Iris pigment epithelial cell (primary cell): ENCODE measurements at places on chromosomes 4 and X.
A peak's percentile ranks its signal among the peaks of the same experiment; 100 is the strongest.

DNA sequence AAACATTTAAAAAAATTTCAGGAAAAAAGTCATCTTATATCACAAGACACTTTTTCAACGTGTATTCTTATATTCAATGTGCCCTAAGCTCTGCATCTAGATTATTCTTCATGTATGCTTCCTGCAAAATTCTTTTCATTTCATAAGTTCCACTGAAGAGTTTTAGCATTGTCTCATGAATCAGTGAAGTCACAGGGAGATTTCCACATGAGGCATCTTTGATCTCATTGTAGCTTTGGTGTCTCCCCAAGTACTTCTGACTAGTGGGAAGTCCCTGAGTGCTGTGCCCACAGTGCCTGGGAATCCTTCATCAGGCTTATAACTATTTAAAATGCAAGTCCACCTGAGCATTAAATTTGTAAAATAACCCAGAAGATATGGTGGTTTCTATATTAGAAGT is 123.8 kb downstream of the MAD2L1 start:
- DNase-seq, result peak; percentile 21

DNA sequence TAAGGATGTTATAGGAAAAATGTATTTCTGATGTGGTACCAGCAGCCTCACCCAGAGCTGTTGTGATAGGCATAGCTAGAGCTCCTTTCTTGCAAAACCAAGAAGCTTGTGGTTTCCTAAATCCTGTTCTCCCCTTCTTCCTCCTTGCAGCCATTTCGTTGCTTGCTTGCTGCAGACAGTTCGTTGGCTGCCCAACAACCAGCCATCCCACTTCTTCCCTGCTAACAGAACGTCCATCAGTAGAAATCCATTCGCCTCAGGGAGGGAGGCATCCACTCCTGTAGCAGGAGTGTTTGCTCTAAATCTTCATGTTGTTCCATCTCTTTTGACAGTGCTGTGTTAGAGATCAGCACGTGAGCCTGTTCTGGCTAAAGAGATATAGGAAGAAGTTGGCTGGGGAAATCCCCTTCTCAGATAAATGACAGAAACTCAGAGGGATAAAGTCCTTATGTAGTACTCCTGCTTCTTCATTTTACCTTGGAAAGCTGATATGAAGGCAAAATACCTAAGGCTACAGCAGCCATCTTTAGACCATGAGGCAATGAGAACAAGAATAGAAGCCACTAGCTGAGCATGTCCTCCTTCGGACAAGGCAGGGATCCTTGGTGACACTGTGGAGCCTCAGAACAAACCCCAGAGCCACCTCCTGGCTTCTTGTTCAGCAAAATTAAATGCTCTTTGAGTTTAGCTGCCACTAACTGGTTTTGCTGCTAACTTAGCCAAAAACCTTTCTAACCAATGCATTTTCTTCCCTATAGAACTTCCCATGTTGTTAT is 68.4 kb upstream of the RELL1 start:
- no peak for DNase-seq

- DNase-seq, result no peak
Measured at GRCh38 chr4:99468889-99469288, 33.7 kb upstream of the ADH7 start.

- no peak for DNase-seq
Measured at GRCh38 chrX:41863343-41864203, 59.8 kb downstream of the CASK start.

DNA sequence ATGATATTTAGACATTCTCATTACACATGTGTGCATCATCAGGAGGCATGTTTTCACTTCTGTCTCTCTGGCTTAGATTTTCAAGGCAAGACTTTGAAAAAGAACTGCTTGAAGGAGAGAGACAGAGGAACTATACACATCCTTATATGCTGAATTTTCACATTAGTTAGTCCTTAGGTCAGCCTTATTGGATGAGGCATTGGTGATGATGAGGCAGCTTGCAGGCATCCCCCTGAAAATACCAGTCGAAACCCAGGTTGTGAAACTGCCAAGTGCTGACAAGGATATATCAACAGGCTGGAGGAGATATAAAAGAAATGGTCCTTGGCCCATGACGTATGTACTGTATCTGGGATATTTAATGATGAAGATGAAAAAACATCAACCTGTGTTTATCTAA is 297.2 kb upstream of the AADAT start:
- peak; percentile 75 for DNase-seq

DNA sequence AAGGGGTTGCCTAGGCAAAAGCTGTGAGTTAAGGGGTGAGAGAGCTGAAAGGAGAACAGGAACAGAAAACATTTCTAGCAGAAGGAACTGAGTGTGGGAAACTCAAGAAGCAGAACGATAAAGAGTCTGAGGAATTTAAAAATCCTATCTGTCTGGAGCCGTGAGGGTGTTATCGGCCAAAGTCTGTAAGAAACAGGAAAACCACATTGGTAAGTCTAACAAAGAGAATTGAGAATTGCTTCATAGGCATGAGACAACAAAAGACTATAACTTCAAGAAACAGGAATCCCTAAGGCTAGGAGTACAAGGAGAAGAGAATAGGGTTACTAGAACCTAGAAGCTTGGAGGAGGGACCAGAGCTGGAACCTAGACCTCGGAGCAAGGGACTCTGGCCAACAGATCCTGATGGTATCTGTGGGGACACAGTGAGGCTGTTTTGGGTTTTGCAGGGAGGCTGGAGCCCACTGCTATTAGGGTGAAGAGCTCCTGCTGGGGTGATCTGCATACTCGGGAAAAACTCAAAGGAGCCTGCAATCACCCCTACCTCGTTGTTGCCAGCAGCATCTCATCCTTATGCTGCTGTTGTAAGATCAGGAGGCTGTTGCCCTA is 175.6 kb downstream of the FBXO8 start:
- no peak for DNase-seq

- peak; percentile 49 for DNase-seq
Measured at GRCh38 chr4:143241892-143242291, 57.2 kb downstream of the USP38 start.

GRCh38 chr4:48585401-48585800 is 95.3 kb downstream of the ZAR1 start:
- DNase-seq, result no peak

DNA sequence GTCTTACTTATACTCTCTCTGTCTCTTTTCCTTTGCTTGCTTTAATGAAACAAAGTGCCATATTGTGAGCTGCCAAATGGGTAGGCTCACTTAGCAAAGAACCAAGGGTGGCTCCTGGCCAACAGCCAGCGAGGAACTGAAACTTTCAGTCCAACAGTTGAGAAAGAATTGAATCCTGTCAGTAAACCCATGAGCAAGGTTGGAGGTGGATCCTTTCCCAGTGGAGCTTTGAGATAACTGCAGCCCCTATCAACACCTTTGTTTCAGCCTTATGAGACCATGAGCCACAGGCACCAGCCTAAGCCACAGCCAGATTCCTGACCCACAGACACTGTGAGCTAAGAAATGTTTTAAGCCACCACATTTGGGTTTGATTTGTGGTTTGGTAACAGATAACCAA is 362.2 kb downstream of the PDGFC start:
- DNase-seq, result no peak

DNA sequence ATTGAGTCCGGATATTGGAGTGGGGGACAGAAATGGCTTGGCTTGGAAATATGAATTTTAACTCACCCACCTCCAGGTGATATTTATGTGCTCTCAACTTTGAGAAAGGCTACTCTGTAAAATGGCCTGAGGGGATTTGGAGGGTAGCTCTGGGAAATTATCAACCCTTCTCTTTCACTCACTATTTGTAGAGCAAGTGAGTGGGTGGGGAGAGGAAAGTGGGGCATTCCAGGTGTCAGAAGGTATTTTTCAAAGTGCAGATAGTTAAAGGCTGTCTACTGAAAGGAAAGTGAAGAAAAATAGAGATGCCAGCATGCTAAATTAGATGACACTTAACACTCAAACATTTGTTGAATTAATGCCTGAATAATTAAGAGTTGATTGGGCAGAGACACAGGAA is 44.1 kb downstream of the TMEM164 start:
- no peak for DNase-seq

- DNase-seq, result no peak
Measured at GRCh38 chr4:158870626-158871334, 102.0 kb downstream of the FNIP2 start.

- DNase-seq, result no peak
Measured at GRCh38 chrX:23978491-23978890, 48.5 kb downstream of the KLHL15 start.

GRCh38 chr4:25667931-25668557 is 12.4 kb downstream of the SLC34A2 start:
- DNase-seq, result peak; percentile 17

DNA sequence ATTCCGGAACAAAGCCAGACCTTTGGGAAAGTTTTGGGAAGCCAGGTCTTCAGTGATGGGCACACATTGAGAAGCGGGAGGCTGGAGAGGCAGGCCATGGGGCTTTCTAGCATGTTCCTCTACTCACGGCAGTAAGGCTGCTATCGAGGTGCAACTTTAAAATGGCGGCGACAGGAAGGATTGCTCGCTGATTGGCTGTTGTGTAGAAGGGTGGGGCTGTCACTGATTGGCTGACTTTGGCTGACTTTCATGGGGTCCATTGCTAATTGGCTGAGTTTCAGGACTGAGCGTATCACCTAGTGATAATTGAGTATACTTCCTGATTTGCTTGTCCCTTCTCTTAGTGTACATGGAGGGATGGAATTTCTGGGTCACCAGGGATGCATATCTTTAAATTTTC is 19.7 kb upstream of the GLOD5 start:
- DNase-seq, result no peak

DNA sequence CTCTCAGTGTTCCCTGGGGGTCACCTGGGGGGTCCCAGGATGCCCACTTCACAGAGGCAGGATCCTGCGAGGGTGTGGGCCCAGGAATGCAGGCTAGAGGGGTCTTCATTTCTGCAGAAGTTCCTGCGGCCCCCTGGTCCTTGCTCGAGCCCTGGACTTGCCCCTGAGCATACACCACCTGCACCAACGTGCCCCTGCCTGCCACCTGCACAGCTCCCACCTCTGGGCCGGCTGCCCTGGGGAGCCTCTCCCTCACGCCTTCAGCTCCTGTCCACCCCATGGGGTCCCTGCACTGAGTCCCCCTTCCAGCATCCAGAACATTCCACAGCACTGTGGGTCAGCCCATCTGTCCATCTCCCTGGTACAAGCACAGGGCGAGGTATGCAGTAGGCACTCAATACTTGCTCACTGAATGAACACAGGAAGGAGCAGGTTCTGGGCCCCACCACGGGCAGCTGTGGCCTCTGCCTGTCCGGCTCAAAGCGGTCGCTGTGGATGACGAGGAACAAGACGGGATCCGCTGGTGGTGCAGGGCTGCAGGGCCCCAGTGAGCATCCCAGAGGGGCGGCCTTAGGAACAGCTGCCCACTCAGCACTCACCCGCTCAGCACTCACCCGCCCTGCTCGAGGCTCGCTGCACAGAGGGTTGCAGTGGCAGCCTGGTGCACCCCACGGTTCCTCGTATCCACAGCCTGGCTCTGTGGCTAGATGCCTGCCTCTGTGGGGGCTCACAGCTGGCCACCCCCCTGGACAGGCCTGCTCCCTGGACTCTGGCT is 70.5 kb upstream of the MXD4 start:
- no peak for DNase-seq

- no peak for DNase-seq
Measured at GRCh38 chr4:149933883-149934282, 118.2 kb upstream of the IQCM start.

DNA sequence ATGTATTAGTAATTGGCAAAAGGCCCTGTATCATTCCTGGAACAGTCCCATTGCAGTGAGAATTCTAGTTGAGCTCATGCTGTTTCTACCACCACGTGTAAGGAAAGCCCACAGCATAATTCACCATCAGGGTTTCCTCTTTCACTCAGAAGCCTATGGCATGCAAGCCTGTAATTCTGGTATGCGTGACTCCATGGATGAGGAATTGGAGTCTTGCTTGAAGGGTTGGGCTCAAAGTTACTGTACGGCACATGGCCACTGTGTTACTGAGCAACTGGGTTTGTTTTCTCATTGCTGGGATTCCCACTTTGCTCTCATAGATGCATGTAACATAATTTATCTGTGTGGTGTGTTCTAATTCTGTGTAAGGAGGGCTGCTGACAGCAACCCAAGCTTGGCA is 132.3 kb upstream of the NR3C2 start:
- DNase-seq, result peak; percentile 46

DNA sequence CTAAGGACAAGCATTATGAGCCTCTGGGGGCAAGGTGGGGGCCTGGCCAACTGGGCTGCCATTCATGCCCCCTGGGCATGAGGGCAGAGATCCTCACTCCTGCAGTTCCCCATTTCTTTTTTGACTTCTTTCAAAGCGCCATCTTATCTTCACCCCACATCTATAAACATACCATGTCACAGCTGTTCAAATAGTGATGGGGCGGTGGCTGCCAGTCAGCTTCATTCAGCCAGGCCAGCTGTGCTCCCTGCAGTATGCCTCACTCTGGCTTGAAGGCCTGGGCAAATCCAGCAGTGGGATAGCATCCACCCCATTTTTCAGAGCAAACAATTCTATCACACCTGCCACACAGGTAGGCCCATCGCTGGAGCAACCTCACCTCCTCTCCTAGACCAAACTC is 85.5 kb downstream of the NHSL2 start:
- DNase-seq, result no peak

DNA sequence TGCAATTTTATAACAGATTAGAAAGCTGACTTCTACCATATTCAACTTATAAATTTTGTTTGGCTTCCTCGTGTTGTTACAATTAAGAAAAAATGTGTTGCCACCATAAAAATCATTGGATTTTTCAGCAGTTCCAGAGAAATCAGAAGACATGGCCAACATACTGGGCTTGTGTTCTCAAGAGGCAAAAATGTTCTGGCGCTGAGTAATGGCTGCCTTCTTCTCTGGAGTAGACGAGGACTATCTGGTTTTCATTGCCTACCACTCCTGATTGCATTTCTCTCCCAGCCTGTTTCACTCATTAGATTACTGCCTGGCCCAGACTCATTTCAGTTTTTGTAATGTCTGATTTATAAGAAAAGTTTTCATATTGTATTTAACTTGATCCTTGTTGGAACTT is 122.3 kb downstream of the ARHGAP10 start:
- DNase-seq, result no peak

- no peak for DNase-seq
Measured at GRCh38 chr4:94701631-94702300, 56.0 kb upstream of the BMPR1B start.

GRCh38 chr4:84497504-84498202 is 1.4 kb downstream of the NKX6-1 start:
- no peak for DNase-seq

DNA sequence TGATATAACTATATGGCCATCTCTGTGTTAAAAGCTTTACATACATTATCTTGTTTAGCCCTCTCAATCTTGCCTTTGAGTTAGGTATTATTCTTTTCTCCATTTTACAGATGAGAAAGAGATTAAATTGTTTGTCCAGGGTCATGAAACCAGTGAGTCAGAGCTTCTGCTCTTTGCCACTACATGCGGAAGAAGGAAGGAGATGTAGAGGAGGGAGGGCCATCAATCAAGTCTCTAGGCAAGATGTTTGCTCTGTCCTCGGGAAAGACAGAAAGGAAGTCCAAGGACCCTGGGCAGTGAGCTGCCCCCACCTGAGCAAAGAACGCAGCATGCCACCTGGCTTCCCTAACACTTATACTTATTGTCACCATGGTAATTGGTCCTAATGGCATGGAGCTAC is 133.7 kb upstream of the IL1RAPL2 start:
- DNase-seq, result no peak
